Activated naive CD8-positive, alpha-beta T cell treated with anti-CD3 and anti-CD28 coated beads for 36 hours (primary cell): ENCODE measurements at places on chromosomes 1 and 21.
A peak's percentile ranks its signal among the peaks of the same experiment; 100 is the strongest.

DNA sequence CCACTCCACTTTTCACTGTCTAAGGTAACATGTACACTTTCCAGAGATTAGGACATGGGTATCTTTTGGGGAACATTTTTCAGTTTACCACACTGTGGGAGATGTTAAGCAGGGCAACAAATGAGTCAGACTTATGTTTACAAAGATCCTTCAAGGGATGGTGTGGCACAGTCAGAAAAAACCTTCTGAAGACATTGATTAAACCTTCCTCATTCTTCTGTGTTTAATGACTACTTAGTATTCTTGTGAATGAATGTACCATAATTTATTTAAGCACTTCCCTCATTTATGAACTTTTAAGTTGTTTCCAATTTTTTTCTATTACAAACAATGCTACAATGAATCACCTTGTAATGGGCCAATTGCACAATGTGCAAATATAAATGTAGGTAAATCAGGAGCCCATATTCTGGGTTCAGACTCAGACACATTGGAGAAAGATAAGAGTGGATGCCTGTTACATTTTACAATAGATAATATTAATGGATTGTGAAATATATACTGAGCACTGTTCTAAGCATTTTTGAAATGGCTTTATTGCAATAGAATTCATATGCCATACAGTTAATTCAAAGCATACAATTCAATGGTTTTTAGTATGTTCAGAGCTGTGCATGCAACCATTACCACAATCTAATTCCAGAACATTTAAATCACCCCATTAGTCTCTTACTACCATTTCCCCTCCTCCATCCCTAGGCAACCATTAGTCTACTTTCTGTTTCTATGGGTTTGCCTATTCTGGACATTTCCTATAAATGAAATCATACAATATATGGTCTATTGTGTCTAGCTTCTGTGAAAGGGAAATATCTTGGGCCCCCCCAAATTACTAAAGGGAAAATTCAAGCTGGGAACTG lies 1.9 kb upstream of the SFT2D2 start:
- H3K27ac ChIP-seq, result no peak overlapping the region
- H3K4me1 ChIP-seq, result peaks cover 38% of the 10 kb centered on the region
- no peak for DNase-seq

DNA sequence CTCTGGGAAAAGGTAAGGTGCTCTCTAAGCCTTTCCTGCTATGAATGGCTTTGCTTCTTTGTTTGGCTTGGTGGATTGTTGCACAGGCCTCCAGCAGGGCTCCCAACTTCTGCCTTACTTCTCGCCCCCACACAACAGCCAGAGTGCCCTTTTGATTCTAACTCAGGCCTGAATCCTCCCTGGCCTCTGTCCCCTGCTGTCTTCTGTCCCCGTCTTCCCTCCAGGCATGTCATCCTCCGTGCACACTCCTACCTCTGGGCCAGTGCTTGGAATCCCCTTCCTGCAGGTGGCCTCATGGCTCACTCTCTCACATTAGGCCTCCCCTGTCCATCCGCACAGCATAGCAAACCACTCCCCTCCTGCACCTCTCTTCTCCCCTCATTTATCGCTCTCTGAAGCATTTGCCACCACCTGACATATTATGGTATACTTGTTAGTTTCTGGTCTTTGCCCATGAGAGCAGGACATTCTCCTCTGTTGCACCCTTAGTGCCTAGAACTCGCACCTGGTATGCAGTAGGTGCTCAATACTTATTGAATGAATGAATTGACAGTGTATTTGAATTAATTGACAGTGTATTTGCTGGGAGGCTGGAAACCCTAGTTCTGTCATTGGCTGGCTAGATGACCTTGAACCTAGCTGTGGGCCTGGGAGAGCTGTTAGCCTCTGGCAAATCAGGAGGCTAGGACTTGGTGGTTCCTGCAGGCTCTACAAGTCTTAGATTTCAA lies 2.9 kb downstream of the ZDHHC18 start:
- peaks cover 78% of the 10 kb centered on the region for H3K4me1 ChIP-seq
- no peaks in the 10 kb centered on the region for H3K27me3 ChIP-seq
- H3K4me3 ChIP-seq, result peak overlapping the region; percentile 95
- peaks cover 44% of the 10 kb centered on the region for H3K36me3 ChIP-seq
- no peak for DNase-seq
- H3K27ac ChIP-seq, result peak overlapping the region; percentile 91

DNA sequence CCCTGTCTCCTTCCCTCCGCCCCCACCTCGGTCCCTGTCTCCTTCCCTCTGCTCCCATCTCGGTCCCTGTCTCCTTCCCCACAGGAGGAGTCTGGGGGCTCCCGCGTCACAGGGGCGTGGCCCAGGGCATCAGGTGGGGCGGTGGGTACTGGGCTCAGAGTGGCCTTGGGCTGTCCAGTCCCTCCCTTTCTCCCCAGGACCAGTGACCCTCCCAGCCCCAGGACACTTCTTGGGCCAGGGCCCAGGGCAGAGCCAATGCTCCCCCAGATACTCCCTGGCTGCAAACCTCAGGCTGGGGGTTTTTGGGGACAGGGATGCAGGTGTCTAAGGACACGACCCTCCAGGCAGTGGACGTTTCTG lies 6.8 kb upstream of the RNF223 start:
- H3K36me3 ChIP-seq, result peaks cover 1% of the 10 kb centered on the region
- no peaks in the 10 kb centered on the region for H3K27me3 ChIP-seq
- no peak overlapping the region for H3K27ac ChIP-seq
- peaks cover 3% of the 10 kb centered on the region for H3K4me1 ChIP-seq
- DNase-seq, result no peak

DNA sequence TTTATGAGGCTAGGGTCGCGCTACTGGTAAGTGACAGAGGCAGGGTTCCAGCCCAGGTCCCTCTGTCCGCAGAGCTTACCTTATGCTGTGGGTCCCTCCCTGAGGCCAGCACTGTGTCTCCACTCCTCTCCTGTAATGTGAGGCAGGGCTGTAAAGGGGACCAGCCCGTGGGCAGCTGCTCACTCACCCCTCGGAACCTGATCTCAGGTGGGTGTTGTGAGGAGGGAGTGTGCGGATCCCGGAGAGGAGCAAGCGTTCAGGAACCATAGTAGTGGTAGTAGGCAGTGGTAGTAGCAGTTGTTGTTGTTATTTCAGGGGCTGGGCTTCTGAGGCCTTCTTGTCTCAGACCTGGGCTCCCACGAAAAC lies 1.7 kb downstream of the ZC3H12A start:
- DNase-seq, result no peak
- H3K4me3 ChIP-seq, result peak overlapping the region; percentile 97
- H3K27ac ChIP-seq, result peak overlapping the region; percentile 99
- H3K36me3 ChIP-seq, result peaks cover 56% of the 10 kb centered on the region
- H3K27me3 ChIP-seq, result no peaks in the 10 kb centered on the region

DNA sequence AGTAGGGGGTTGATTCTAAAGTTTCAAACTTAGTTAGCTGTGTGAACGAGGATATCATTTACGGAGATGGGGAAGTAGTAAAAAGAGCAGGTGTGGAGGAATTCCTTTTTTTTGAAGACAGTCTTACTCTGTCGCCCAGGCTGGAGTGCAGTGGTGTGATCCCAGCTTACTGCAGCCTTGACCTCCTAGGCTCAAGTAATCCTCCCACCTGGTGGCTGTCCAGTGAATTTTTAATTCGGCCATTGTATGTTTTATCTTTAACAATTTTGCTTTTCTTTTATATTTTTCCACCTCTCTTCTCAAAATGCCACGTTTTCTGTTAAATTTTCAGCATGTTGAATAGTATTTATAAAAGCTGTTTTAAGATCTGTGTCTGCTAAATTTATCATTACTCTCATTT lies 12.3 kb upstream of the CENPF start:
- no peaks in the 10 kb centered on the region for H3K27me3 ChIP-seq
- no peak for DNase-seq
- no peaks in the 10 kb centered on the region for H3K36me3 ChIP-seq
- H3K27ac ChIP-seq, result no peak overlapping the region
- H3K4me3 ChIP-seq, result no peak overlapping the region

DNA sequence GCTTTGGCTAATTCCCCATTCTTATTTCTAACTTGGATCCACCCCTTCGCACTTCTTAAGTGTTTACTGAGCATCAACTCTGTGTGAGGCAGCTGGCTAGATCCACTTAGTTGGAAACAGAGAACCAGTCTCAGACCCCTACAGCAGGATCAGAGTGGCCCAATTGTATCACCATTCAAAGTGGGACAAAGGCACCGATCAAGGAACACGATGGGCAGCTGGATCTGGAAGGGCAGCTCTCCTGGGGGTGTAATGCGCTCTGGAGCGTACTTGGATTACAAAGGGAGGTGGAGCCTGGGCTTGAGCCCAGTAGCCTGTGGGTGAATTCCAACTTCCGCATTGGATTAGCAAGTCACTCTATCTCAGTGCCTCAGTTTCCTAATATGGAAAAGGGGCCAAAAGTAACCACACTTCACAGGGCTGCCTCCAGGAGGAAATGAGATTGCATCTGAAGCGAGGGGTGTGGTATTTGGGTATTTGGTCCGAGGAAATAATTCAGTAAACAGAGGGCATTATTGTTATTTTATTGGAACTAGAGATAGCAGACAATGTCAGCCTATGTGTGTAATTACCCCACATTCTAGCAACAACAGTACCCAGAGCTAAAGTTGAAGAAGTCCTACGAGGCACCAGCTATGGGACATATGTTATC lies 11.9 kb downstream of the ECE1 start:
- H3K27me3 ChIP-seq, result no peaks in the 10 kb centered on the region
- peaks cover 40% of the 10 kb centered on the region for H3K4me1 ChIP-seq
- no peak overlapping the region for H3K4me3 ChIP-seq
- H3K36me3 ChIP-seq, result peaks cover 26% of the 10 kb centered on the region

DNA sequence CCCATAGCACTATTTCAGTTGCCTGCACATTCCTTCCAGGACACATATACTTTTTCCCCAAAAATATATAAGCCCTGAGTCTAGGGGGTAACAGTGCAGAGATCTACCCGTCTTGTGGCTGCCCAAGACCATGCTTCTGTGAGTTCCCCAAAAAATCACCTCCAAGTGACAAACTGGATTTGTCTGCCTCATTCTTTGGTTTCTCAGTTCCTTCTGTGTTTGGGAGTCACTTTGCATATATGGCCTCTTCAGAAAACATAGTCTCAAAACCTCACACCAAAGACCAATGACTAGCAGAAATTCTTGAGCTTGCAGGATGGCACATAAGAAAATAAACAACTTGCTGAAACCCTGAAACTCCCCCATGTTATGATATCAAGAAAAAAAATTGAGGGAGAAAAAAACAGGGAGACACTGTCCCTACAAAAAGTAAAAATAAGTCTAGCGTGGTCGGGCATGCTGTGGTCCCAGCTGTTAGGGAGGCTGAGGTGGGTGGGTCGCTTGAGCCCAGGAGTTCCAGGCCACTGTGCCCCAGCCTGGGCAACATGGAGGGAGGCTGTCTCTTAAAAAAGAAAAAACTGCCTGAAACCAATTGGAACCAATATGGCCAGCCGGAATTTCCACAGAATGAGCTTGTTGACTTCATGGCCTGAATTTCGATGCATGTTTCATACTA lies 8.0 kb downstream of the JMJD4 start:
- H3K27ac ChIP-seq, result no peak overlapping the region
- peak overlapping the region; percentile 59 for H3K4me3 ChIP-seq
- H3K27me3 ChIP-seq, result peaks cover 14% of the 10 kb centered on the region
- peaks cover 15% of the 10 kb centered on the region for H3K4me1 ChIP-seq
- peaks cover 6% of the 10 kb centered on the region for H3K36me3 ChIP-seq
- no peak for DNase-seq

- no peaks in the 10 kb centered on the region for H3K4me1 ChIP-seq
- no peak overlapping the region for H3K4me3 ChIP-seq
- H3K27me3 ChIP-seq, result no peaks in the 10 kb centered on the region
- H3K36me3 ChIP-seq, result no peaks in the 10 kb centered on the region
- H3K27ac ChIP-seq, result no peak overlapping the region
These were observed 1270.6 kb downstream of the KCNT2 start for GRCh38 chr1:195337646-195338045.

DNA sequence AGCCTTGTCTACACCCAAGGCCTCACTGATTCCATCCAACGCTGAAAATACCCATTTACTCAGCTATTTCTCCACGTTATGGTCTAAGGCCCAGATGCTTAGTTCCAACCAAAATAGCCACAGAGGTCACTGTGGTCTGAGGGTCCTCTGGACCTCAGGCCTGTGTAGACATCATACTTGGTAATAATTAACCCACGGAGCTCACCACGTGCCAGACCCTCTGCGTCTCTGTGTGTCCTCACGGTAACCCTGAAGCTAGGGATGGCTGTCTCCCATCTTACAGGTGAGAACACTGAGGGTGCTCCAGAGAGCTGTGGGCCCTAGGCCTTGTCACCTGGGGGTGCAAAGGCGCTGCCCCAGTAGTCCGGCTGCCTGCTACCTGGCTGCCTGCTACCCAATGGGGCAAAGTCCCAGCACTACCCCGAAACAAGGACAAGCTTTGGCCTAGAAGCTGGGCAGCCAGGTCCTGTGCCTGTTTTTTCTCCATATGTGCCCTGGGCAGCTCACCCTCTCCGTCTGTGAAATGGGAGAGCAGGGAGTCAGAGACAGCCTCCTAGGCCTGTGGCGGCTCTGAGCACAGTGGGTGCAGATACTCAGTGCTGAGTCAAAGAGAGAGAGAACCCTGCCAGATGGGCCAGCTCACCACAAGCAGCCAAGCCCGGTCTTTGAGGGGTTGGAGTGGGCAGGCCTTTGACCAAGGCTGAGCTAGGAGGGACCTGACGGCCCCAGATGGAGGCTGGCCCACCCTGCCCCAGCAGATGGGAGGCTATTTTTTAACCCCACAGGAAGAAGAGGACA lies 17.0 kb upstream of the RUNX3 start:
- H3K27ac ChIP-seq, result peak overlapping the region; percentile 45
- H3K4me3 ChIP-seq, result no peak overlapping the region
- H3K36me3 ChIP-seq, result peaks cover 62% of the 10 kb centered on the region
- H3K4me1 ChIP-seq, result peaks cover 69% of the 10 kb centered on the region

GRCh38 chr1:184499616-184500015 lies 112.8 kb downstream of the C1orf21 start:
- DNase-seq, result no peak
- no peaks in the 10 kb centered on the region for H3K36me3 ChIP-seq
- no peaks in the 10 kb centered on the region for H3K27me3 ChIP-seq
- H3K27ac ChIP-seq, result no peak overlapping the region

- H3K27me3 ChIP-seq, result no peaks in the 10 kb centered on the region
- H3K4me3 ChIP-seq, result no peak overlapping the region
- DNase-seq, result no peak
- H3K36me3 ChIP-seq, result no peaks in the 10 kb centered on the region
These were observed 4.2 kb upstream of the KRTAP12-1 start for GRCh38 chr21:44686000-44686781.

DNA sequence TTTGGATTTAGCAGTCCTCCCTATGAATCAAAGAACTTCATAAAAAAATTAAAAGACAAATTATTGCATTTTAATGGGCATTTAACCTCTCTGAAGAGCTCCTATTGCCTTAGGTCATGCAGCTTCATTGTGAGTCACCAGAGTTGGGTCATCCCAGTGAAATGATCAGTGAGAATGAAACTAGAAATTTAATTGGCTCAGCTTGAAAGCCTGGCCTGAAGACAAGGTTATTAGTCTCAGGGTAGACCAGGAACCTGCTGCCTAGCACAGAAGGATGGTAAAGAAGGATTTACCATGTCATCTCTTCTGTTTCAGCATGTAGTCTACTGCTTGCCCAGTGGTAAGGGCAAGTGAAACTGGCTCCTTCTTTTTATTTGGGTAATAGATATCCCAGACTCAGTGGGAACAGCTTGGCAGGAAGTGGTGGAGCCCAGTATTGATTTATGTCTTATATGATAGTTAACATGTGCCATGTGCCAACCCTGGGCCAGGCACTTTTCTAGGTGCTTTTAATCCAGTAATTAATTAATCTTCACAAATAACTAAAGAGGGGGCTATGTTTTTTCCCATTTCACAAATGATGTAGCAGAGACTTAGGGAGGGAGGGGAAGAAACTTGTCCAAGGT lies 23.6 kb downstream of the LAMC2 start:
- no peak overlapping the region for H3K4me3 ChIP-seq
- H3K4me1 ChIP-seq, result peaks cover 6% of the 10 kb centered on the region
- H3K27me3 ChIP-seq, result peaks cover 4% of the 10 kb centered on the region
- no peak overlapping the region for H3K27ac ChIP-seq
- no peak for DNase-seq

GRCh38 chr1:199804526-199804925 lies 223.0 kb upstream of the NR5A2 start:
- H3K27ac ChIP-seq, result no peak overlapping the region
- H3K4me3 ChIP-seq, result no peak overlapping the region
- peaks cover 42% of the 10 kb centered on the region for H3K27me3 ChIP-seq
